ENCODE measurements at places on chromosomes 2 and 18. TPM values are rescaled to one million over a fixed set of nuclear protein-coding genes. Genes with fewer than 3 reads are reported as not detected.

The RSAD2 gene
- 0.29 TPM for total RNA-seq

DNA sequence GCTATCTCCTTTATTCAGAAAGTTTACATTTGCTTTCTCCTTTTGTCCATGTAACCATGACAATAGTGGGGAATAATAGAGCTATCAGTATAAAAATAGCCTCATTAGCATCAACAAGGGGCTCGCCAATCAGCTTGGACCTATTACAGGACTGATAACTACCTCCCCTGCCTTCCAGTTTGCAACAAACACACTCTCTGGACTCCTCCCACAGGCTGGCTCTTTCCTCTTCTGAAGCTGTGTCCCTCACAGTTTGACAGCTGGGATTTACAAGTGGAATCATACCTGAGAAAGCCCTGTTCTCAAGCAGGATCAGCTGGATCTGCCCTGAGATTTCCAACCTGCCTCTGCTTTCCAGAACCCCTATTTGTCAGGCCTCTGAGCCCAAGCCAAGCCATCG, 162.5 kb downstream of the GRB14 start:
- H3K27ac ChIP-seq = no peak overlapping the region
- DNase-seq = no peak
- no peak overlapping the region for H3K4me3 ChIP-seq
- H3K27me3 ChIP-seq = no peaks in the 10 kb centered on the region
- no peaks in the 10 kb centered on the region for H3K36me3 ChIP-seq

The RIT2 gene
- total RNA-seq = not detected

- no peaks in the 10 kb centered on the region for H3K27me3 ChIP-seq
- DNase-seq = no peak
- H3K4me1 ChIP-seq = no peaks in the 10 kb centered on the region
These were observed 36.3 kb downstream of the HDHD2 start for GRCh38 chr18:47113796-47114540.

The SPEG gene
- total RNA-seq = 318 TPM

The AQP12A gene
- not detected for total RNA-seq

The MOB1A gene
- total RNA-seq = 161 TPM

Data from uterus (tissue), 4 donors.